Right renal cortex interstitium (tissue), 3 donors: ENCODE measurements at places on chromosomes 11 and 22.

GRCh38 chr11:134662629-134663360, 250.8 kb upstream of the B3GAT1 start:
- DNase-seq = no peak

GRCh38 chr11:7964873-7965272, 374 bp downstream of the NLRP10 start:
- DNase-seq = no peak

GRCh38 chr11:33982661-33983060, 68.9 kb upstream of the CAPRIN1 start:
- DNase-seq = no peak

GRCh38 chr11:130650456-130651030, 202.1 kb downstream of the ADAMTS15 start:
- no peak for DNase-seq

DNA sequence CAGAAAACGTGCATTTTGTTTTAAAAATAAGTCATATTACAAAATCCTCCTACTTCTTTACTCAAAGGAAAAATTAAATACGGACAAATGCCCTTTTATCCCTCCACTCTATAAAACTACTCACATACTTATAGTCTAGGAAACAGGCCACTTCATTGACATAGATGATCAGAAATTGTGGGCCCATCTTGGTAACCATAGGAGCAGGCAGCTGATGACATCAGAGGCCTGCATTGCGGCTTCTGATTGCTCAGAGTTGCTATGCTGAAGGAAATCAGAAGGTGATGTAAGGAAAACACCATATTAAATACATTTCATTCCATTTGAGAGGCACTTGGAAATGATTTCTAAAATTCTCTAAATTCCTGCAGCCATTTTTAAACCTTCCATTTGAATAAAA, 27.0 kb downstream of the FAM76B start:
- no peak for DNase-seq

GRCh38 chr22:42067671-42068251, 2.9 kb downstream of the NAGA start:
- DNase-seq = no peak

- DNase-seq = no peak
These were observed 7.4 kb downstream of the MS4A10 start for GRCh38 chr11:60792521-60792920.

DNA sequence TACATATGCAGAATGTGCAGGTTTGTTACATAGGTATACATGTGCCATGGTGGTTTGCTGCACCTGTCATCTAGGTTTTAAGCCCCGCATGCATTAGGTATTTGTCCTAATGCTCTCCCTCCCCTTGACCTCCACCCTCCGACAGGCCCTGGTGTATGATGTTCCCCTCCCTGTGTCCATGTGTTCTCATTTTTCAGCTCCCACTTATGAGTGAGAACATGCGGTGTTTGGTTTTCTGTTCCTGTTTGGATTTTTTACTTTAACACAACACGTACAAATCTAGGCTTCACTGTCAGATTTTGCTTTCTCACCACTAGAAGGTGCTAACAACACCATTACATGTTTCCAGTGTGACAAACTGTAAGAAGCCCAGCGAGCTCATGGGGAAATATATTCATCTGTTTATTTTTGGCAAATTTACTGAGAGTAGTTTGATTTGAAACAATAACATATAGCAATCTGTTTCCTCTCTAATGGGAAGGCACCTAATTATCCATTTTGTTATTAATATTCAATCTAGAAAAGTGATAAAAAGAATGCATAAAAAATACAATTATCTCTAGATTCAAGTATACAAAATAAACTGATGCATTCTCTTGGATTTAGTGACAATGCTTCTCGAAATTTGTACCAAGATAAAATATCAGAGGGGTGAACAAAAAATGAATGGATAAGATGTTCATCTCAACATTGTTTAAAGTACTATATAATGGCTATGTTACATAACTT, 23.2 kb upstream of the BIRC3 start:
- no peak for DNase-seq

DNA sequence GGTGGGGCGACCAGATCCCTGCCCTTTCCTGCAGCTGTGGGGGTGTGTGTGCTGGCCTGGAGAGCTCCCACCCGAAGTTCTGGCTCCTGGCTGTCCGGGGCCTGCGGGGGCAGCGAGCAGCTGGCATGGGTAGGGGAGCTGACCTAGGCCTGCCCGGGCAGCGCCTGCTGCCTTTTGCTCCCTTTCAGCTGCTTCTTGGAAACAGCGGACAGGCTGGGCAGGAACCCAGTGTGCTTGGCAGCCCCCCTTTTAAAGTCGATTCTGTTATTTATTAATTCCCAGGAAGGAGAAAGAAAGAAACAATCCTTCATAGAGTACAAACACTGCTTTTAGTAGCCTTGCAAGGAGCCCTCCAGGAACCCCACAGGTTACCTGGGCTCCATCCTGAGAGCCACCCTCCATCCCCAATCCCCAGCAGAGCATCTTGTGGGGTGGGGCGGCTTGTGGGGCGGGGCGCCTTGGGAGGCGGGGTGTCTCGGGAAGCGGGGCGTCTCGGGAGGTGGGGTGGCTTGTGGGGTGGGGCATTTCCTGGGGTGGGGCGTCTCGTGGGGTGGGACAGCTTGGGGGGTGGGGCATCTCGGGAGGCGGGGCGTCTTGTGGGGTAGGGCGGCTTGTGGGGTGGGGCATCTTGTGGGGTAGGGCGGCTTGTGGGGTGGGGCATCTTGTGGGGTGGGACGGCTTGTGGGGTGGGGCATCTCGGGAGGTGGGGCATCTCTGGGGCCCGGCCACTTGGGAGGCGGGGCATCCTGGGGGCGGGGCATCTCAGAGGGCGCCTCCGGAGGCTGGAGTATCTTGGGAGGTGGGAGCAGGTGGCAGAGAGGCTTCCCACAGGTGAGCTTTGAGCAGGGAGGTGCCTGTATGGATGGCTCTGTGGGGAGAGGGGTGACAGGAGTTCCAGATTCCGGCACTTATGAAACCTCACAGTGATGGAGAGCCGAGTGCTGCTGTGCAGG, 7.0 kb downstream of the CD81 start:
- DNase-seq = no peak

DNA sequence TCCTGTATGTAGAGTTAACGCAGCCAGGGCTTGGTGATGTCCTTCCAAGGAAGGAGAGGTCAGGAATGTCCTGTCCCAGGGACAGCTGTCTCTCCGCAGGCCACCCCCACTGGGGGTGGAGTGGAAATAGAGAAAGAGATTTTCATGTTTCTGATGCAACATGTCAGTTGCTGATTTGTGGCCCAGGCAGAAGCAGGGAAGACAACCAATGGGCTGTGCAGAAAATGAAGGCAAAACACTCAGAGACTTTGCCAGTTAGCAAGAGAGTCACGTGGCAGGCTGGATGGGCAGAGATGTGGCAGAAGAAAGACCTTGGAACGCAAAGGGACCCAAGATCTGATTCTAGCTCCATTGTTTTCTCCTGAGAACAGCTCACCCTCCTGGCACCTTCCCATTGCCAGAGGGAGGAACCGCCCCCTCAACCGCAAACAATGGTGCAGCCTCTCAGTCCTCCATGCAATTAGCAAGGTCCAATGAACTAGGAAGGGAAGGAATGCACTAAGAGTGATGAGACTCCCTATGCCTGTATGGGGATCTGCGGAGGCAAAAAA, 71.0 kb downstream of the SYN3 start:
- DNase-seq = no peak

GRCh38 chr11:111557425-111558111, 17.0 kb downstream of the LAYN start:
- DNase-seq = no peak

DNA sequence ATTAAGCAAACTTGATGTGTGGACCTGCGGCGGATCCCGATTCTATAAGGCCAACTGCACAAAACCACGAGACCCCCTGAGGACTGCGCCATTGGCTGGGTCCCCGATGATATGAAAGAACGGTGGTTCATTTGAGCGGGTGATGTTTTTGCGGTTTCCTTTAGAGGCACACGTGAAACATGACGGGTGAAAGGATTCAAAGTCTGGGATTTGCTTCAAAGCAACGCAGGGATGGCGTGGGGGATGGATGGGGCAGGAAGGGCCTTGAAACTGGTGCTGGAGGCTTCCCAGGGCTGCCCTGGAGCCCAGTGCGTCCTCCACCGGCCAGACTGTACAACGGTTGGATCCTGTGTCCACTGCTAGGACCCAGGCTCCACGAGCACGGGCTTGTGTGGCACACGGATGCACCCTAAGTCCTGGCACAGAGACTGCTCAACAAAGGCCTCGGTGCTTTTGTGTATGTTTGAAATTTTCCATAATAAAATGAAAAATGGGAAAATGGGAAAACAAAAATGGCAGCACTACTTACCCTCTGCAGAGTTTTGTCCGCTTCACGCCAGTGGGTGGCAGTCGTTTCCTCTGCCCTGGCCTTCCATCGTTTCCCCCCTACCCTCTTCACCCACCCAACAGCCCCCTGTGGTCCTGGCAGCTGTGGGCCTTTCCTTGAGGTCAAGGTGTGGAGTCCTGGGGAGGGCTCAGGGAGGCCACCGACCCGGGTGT, 3.6 kb downstream of the ASCL2 start:
- no peak for DNase-seq

- no peak for DNase-seq
These were observed 5.8 kb upstream of the SLC43A3 start for GRCh38 chr11:57432714-57433163.

GRCh38 chr22:47175151-47176025, 412.9 kb downstream of the TBC1D22A start:
- DNase-seq = no peak

GRCh38 chr11:105829084-105829483, 193.0 kb downstream of the MSANTD4 start:
- no peak for DNase-seq

DNA sequence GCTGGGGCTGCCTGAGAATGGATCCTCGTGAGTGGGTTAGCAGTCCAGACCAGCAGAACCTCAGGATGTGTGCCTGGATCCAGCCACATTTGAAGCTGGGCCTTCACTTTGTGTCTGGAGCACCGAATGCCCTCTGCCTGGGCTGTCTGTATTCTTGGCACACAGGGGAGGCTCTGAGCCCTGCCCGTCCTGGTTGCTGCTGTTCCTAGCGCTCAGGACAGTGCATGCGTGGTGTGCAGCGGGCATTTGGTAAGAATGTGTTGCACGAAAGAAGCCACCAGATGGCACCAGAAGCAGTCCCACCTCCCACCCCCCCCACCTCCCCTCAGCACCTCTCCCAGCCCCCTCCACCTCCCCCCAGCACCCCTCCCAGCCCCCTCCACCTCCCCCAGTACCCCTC, 4.1 kb upstream of the MAPK11 start:
- DNase-seq = no peak

GRCh38 chr11:72263361-72263760, 19.4 kb upstream of the PHOX2A start:
- no peak for DNase-seq

DNA sequence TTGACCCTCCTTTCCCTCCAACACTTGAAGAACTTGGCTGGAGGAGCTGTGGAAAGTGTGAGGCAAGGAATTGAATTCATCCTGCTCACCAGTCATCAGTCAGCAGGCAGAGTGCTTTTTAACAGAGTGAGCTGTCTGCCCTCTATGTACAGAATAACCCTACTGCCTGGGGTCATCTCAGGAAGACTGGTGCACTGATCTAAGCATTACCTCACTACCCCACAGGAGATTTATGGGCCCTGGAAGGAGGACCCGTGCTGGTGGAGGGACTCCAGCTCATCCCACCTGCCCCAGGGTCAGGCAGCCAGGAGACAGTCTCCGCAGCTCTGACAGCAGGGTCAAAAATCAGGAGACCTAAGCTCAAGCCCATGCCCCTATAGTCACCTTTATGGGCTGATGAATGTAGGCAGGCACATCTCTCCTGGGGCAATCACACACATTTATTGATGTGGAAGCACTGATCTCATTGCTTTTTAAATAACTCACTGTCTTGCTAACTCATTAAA, 270.8 kb upstream of the SESN3 start:
- DNase-seq = no peak

DNA sequence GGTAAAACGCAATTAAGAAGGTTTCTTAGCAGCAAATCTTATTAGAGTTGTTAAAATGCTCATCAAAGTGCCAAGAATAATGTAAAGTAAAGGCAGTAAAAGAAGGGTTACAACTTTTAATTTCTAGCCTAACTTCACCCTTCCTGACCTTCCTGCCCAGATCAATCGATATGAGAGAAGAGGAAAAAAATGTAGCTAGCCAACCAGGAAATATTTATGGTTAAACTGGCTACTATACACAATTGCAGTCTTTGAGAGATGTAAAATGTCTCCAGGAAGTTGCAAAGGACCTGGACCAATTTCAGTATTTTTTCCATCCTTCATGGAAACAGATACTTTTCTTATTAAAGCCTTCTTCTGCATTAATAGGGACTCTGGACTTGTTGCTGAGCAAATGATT, 141.8 kb upstream of the CCDC90B start:
- DNase-seq = no peak

GRCh38 chr11:61684870-61685616, 4.9 kb downstream of the DAGLA start:
- no peak for DNase-seq

DNA sequence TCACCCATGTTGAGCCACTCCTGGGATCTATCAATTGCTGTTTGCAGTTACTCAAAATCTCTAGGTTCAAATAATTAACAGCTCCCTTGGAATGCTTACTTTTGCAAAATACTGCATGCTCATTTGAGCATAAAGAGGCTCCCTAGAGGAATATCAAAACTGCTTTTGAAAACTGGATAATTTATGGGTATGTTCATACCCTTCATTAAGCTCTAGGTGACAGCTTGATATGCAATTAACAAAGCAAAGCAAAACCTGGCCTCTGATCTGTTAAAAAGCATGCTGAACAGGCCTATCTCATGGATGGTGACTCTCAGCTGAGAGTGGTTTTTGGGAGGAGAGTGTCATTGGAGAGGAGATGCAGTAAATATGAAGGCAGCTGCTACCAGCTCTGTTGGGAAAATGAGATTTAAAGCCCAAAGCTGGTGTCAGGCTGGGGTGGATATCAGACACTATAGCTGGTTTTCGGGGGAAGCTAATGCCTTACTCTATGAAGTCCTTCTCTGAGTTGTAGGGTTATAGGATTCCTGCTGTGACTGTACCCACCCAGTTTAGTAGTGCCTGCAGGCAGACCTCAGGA, 110.9 kb downstream of the RASSF10 start:
- DNase-seq = no peak

DNA sequence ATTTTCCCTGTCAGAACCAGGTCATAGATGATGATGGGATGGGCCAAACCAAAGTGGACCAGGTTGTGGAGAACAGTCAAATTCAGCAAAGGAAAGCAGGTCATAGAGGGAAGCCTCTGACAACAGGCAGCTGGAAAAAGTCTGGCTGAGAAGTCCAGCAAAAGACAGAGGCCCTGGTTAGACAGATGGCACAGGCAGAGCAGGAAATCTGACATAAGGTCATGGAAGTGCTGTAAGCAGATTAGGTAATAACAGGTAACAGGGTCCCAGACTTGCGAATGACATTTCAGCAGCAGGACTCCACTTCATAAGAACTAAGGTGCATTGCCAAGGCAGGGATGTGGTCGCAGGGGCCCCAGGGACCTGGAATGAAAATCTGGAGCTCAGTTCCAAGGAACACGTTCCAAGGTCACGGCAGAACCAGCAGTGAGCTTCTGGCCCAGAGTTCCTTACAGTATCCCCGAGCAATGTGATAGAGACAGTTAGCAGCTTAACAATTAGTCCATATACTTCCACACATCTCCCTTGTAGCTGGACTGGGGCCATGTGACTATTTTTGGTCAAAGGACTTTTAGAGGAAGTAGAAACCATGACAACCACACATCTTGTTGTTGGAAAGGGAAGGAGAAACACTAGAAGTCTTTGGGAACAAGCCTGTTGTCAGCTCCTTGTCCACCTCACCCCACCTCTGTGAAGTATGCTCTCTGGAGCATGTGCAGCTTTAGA, 75.4 kb downstream of the ME3 start:
- no peak for DNase-seq

GRCh38 chr11:65524741-65525545, at the start of gene SCYL1:
Gene SCYL1 (plus strand): TSS chr11:65525083. CDS start chr11:65525154, 71 bp downstream.
- DNase-seq = peak; percentile 59
